ENCODE measurements at places on chromosomes 12 and 14. TPM values are rescaled to one million over a fixed set of nuclear protein-coding genes. Genes with fewer than 3 reads are reported as not detected.
A peak's percentile ranks its signal among the peaks of the same experiment; 100 is the strongest.

GRCh38 chr14:57051633-57052032, 217.1 kb downstream of the EXOC5 start:
- no peaks in the 10 kb centered on the region for H3K4me1 ChIP-seq
- H3K27ac ChIP-seq = no peak overlapping the region
- no peaks in the 10 kb centered on the region for H3K36me3 ChIP-seq
- no peak overlapping the region for H3K4me3 ChIP-seq

DNA sequence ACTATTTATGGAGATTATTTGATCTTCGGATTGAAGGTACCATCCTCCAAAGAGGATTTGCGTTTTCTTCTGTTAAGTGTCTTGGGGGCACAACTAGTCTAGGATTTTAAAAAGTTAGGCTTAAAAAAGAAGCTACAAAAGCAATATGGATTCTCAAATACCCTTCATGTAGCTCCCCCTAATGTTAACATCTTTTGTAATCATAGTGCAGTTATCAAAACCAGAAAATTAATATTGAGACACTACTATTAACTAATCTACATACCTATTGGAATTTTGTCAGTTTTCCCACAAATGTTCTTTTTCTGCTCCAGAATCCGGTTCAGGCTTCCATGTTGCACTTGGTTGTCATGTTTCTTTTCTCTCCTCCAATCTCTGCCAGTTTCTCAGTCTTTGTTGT, 62.5 kb downstream of the BICDL1 start:
- no peaks in the 10 kb centered on the region for H3K4me1 ChIP-seq
- H3K4me3 ChIP-seq = no peak overlapping the region
- H3K27ac ChIP-seq = no peak overlapping the region
- DNase-seq = no peak
- H3K36me3 ChIP-seq = no peaks in the 10 kb centered on the region

DNA sequence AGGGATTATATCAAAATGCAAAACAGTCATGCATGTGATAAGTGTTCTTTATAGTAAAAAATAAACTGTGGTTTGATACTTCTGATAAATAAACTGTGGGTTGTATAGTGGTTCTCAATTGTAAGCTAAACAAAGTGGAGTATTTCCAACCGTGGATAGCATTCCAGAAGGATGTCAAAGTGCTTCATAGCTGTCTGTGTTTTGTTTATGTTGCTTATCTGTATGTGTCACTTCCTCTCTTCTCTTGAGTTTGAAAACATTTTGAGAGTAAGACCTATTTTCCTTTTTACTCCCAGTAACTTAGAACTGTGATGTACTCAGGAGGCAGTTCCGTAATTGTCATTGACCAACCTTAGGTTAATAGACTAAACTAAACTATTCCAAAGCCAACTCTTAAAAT, 415.8 kb downstream of the TMTC2 start:
- H3K36me3 ChIP-seq = peaks cover 9% of the 10 kb centered on the region
- no peaks in the 10 kb centered on the region for H3K4me1 ChIP-seq
- H3K27me3 ChIP-seq = no peaks in the 10 kb centered on the region
- no peak for DNase-seq
- H3K27ac ChIP-seq = no peak overlapping the region

- no peaks in the 10 kb centered on the region for H3K27me3 ChIP-seq
- H3K27ac ChIP-seq = peak overlapping the region; percentile 42
- no peaks in the 10 kb centered on the region for H3K36me3 ChIP-seq
- DNase-seq = no peak
- peaks cover 7% of the 10 kb centered on the region for H3K4me1 ChIP-seq
Observed at GRCh38 chr12:18165889-18166288, 75.9 kb upstream of the RERGL start.

GRCh38 chr12:99002156-99002555, 357.1 kb downstream of the APAF1 start:
- no peak overlapping the region for H3K4me3 ChIP-seq
- H3K4me1 ChIP-seq = peaks cover 3% of the 10 kb centered on the region
- no peaks in the 10 kb centered on the region for H3K36me3 ChIP-seq

GRCh38 chr12:14782756-14783155, 20.5 kb downstream of the WBP11 start:
- H3K27me3 ChIP-seq = no peaks in the 10 kb centered on the region
- peaks cover 10% of the 10 kb centered on the region for H3K36me3 ChIP-seq
- H3K4me1 ChIP-seq = no peaks in the 10 kb centered on the region
- H3K4me3 ChIP-seq = no peak overlapping the region
- DNase-seq = no peak

DNA sequence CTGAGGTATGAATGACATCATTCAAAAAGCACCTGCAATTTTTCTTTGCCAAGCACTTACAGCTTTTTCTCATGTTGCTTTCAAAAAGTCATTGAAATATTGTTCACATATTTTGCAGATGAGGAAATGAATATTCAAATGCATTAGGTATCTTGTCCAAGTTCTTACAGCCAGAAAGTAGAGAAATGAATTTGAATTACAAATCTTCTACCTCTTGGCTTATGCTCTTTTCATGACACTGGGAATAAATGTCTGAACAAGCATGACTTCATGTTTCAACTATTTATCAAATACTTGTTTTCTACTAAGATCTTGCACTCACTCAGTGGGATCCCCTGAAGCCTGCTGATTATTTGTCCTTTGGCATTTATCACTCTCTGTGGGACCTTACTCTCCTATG, 267.2 kb upstream of the BTG1 start:
- H3K27me3 ChIP-seq = no peaks in the 10 kb centered on the region
- no peaks in the 10 kb centered on the region for H3K36me3 ChIP-seq
- H3K27ac ChIP-seq = no peak overlapping the region

- H3K36me3 ChIP-seq = no peaks in the 10 kb centered on the region
- no peak overlapping the region for H3K4me3 ChIP-seq
- no peak for DNase-seq
- H3K4me1 ChIP-seq = peaks cover 6% of the 10 kb centered on the region
- no peak overlapping the region for H3K27ac ChIP-seq
Observed at GRCh38 chr12:26846416-26846815, 13.4 kb upstream of the ITPR2 start.

- H3K4me3 ChIP-seq = no peak overlapping the region
- peak overlapping the region; percentile 13 for H3K27ac ChIP-seq
- H3K36me3 ChIP-seq = peaks cover 81% of the 10 kb centered on the region
- no peaks in the 10 kb centered on the region for H3K27me3 ChIP-seq
- DNase-seq = peak; percentile 94
Observed at GRCh38 chr12:122860040-122860853, 25.0 kb downstream of the HIP1R start.

DNA sequence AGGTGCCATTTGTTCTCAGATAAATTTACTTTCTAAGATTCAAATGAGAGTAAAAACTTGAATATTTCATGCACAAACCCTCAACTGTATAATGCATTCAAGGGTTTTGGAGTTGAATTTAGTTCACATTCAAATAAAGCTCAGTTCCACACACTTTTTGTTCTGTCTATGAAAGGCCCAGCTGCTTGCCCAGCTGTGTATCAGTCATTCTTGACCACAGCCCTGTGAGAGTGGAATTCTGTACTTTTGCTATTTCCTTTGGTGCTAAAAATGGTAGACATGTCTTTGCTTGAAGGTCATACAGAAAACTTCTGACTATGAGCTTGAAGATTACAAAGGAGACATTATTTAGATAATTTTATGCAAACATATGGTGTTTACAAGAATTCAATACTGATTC, 110.4 kb downstream of the KCNC2 start:
- no peak overlapping the region for H3K27ac ChIP-seq
- no peaks in the 10 kb centered on the region for H3K4me1 ChIP-seq
- H3K36me3 ChIP-seq = no peaks in the 10 kb centered on the region
- DNase-seq = no peak
- H3K27me3 ChIP-seq = no peaks in the 10 kb centered on the region

- no peaks in the 10 kb centered on the region for H3K27me3 ChIP-seq
- peak within 1 kb of the TSS; percentile 14 for H3K4me3 ChIP-seq
- peaks cover 14% of the 10 kb centered on the region for H3K4me1 ChIP-seq
- peak within 1 kb of the TSS; percentile 54 for H3K27ac ChIP-seq
Observed at GRCh38 chr12:116559162-116559935, at the start of gene MAP1LC3B2. Gene MAP1LC3B2, plus strand, starts transcription at chr12:116559381. Its CDS starts 16,562 bp downstream, at chr12:116575943.

DNA sequence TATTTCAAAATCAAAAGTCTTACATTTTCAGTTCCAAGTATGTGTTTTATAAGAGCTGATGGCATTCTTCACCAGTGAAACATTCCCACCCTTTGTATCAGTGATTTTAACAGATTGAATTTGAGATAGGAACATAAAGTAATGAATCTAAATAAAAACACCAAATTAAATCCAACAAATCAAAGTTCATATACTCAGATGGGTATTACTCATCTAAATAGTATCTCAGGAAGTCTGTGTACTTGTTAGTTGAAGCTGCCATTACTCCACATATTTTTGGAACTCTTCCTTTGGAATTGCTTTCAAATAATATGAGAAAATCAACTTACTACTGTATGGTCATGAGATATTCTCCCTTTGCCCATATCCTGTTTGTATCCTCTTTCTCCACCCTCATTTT, 89.1 kb downstream of the MIA2 start:
- H3K4me3 ChIP-seq = no peak overlapping the region
- DNase-seq = no peak
- H3K4me1 ChIP-seq = no peaks in the 10 kb centered on the region
- no peaks in the 10 kb centered on the region for H3K27me3 ChIP-seq
- peaks cover 86% of the 10 kb centered on the region for H3K36me3 ChIP-seq

DNA sequence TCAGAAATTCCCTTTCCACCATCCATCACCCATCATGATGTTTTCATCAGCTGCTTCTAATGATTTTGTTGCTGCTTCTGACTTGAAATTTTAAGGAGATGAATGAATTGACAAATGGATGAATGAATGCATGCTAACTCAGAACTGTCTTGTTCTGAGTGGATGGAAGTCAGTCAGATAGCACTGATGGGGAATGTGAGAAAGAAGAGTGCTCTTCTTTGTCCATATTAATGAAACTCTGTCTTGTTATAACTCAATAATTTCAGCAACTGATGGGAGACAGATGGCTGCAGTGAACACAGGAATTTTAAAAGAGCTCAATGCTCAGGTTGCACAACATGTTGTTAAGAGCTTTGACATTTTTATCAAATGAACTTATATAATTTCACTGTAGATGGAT, 422.0 kb downstream of the TRHDE start:
- H3K4me1 ChIP-seq = no peaks in the 10 kb centered on the region
- H3K36me3 ChIP-seq = no peaks in the 10 kb centered on the region
- no peak overlapping the region for H3K4me3 ChIP-seq
- no peaks in the 10 kb centered on the region for H3K27me3 ChIP-seq
- H3K27ac ChIP-seq = no peak overlapping the region
- DNase-seq = no peak

GRCh38 chr14:73713206-73713802, 880 bp downstream of the PNMA1 start:
- peaks cover 29% of the 10 kb centered on the region for H3K36me3 ChIP-seq
- H3K4me3 ChIP-seq = peak overlapping the region; percentile 93
- H3K27ac ChIP-seq = peak overlapping the region; percentile 92
- DNase-seq = no peak

- no peak overlapping the region for H3K27ac ChIP-seq
- DNase-seq = no peak
- peaks cover 28% of the 10 kb centered on the region for H3K36me3 ChIP-seq
- H3K27me3 ChIP-seq = no peaks in the 10 kb centered on the region
- H3K4me1 ChIP-seq = peaks cover 14% of the 10 kb centered on the region
Observed at GRCh38 chr12:7106082-7106481, 2.9 kb downstream of the C1RL start.

DNA sequence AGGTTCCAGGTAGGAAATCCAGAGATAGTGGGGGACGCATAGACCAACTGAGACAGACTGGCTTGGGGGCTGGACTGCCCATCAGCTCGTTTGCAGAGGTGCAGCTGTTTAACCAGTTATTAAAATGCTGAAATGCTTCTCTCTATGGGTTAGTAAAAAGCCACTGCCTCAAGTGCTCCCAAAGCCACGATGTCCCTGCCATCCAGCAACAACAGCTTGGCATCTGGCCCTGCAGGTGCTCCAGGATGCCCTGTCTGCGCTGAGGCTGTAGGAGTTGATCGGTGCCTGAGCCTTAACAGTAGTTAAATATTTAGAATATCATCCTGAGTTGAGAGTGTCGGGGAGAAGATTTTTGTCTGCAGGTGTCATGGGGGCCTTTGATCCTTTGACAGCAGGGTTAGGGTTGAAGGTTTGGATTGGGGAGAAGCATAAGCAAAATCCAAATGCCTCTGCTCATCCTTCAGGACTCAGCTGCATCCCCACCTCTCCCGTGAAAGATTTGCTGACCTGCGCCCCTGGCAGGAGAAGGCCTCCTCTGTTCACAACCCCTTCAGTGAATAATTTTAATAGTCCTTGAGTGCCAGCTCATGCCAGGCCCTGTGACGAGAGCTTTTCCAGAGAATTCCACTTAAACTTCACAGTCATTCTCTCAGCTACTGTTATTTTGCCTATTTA, 127.3 kb upstream of the PWP1 start:
- no peak overlapping the region for H3K4me3 ChIP-seq
- no peak for DNase-seq
- no peaks in the 10 kb centered on the region for H3K36me3 ChIP-seq
- no peak overlapping the region for H3K27ac ChIP-seq

DNA sequence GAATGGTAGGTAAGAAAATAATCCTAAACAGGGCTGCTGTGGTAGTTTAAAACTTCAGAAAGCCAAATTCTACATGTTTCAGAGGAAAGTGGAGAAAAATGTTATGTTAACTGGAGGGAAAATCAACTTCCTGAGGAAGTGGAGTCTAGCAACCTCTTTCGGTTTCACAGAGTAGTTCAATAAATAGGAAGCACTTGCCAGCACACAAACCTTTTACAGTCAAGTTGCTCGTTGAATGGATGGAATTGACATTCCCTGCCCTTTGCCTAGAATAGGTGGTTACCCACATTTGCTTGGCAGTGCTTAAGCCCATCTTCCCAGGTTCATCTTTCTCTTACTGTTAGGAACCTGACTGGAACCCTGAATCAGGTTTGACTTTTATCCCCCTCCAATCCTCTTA, 15.9 kb downstream of the ANKRD13A start:
- peak; percentile 26 for DNase-seq
- H3K27ac ChIP-seq = no peak overlapping the region
- H3K4me1 ChIP-seq = peaks cover 36% of the 10 kb centered on the region
- H3K27me3 ChIP-seq = no peaks in the 10 kb centered on the region

DNA sequence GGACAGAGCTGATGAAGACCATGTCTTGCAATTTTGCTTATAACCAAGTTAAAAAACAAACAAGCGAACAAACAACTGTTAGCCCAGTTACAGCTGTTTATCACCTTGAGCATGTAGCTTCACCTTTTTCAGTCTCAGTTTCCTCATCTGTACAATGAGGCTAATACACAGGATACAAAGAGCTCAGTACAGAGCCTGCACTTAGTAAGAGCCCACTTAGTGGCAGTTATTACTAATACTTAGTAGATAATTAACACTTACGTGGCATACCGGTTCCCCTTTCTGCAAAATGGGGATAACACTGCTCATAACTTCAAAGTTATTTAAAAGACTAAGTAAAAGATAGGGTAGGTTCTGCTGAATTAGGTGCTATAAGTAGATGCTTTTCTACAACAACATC, 228.0 kb downstream of the MON2 start:
- H3K4me3 ChIP-seq = no peak overlapping the region
- no peaks in the 10 kb centered on the region for H3K36me3 ChIP-seq
- H3K27ac ChIP-seq = no peak overlapping the region
- no peaks in the 10 kb centered on the region for H3K27me3 ChIP-seq
- DNase-seq = no peak

- H3K4me3 ChIP-seq = no peak overlapping the region
- no peaks in the 10 kb centered on the region for H3K36me3 ChIP-seq
- H3K4me1 ChIP-seq = no peaks in the 10 kb centered on the region
- H3K27me3 ChIP-seq = no peaks in the 10 kb centered on the region
- no peak for DNase-seq
Observed at GRCh38 chr12:109740694-109741245, 27.1 kb downstream of the FAM222A start.

- no peak overlapping the region for H3K27ac ChIP-seq
- H3K36me3 ChIP-seq = no peaks in the 10 kb centered on the region
- peak; percentile 51 for DNase-seq
- peaks cover 25% of the 10 kb centered on the region for H3K4me1 ChIP-seq
Observed at GRCh38 chr12:13980538-13981295, 685 bp downstream of the GRIN2B start.

KRT72 gene
- polyA plus RNA-seq = not detected

PLA2G1B gene
- polyA plus RNA-seq = 10.2 TPM

TEX22 gene
- 0.35 TPM for polyA plus RNA-seq

RIN3 gene
- 6.2 TPM for polyA plus RNA-seq

CLEC2A gene
- polyA plus RNA-seq = not detected

SCNN1A gene
- 16.6 TPM for polyA plus RNA-seq

Data from stomach (tissue), 19 donors.